T-helper 22 cell (primary cell): ENCODE measurements at places on chromosomes 3 and 15.

- DNase-seq = no peak
These were observed 45.9 kb upstream of the LIMD1 start for GRCh38 chr3:45548681-45549075.

- DNase-seq = no peak
These were observed 450.1 kb upstream of the THBS1 start for GRCh38 chr15:39130556-39131379.

DNA sequence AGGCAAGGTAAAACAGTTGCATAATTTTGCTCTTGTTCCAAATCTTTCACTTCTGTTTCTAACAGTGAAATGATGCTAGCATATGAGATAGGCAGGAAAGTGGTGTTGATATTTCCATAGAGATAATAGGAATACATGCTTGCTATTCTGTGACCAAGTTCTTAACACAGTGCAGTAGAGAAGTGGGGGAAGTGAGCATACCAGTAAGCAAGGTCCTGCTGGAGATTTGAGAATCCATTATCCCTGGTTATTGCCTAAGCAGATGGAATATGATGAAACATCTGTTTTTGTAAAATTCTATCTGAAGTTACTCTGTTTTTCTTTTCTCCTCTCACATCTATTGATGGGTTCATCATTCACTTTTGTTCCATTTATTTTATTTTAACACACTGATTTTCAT lies 28.7 kb downstream of the USP8 start:
- no peak for DNase-seq

DNA sequence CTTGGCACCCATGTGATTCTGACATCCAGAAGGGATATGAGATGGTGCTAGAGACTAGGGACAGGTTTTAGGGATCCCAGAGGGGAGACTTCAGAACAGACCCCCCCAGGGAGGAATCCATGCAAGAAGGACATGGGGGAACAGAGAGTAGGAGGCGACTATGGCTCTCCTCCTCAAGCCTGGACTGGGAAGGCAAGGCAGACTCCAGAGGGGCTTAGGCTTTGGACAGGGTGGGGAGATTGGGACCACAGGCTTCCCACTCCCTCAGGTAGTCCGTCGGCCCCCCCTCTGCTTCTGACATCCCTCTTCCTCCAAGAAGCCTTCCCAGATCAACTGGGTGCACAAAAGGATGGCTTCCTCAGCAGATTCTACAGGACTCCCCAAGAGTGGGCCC lies 3.0 kb upstream of the VIPR1 start:
- DNase-seq = no peak

GRCh38 chr15:101129851-101130380 lies 121.9 kb downstream of the CHSY1 start:
- no peak for DNase-seq

DNA sequence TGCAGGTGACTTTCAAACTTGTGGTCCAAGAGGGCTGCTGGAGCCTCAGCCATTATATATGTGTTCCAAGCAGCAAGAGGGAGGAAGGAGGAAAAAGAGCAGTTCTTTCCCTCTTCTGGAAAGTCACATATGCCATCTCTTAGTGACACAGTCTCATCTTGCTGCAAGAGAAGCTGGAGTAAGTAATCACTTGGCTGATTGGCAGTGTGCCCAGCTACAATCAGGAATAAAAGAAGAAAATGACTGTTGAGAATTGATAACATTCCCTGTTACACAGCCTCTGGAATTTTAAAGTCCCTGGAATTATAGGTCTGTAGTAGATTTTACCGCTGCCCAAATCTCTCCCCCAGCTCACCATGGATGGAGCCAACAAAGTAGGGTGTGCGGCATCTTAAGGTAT lies 31.4 kb upstream of the LYZL4 start:
- DNase-seq = no peak
